ENCODE measurements at places on chromosomes 7 and 10.

GRCh38 chr7:70758646-70759045 is 373.3 kb upstream of the GALNT17 start:
- peak; percentile 79 for DNase-seq

GRCh38 chr10:46094931-46095750 is 49.1 kb upstream of the MSMB start:
- no peak for DNase-seq

GRCh38 chr7:133140994-133141595 is 59.2 kb upstream of the CHCHD3 start:
- DNase-seq = no peak

GRCh38 chr10:72323108-72323749 is 31.5 kb downstream of the DNAJB12 start:
- DNase-seq = no peak
